RWPE1 (cell line): ENCODE measurements at places on chromosomes 6 and 20.

DNA sequence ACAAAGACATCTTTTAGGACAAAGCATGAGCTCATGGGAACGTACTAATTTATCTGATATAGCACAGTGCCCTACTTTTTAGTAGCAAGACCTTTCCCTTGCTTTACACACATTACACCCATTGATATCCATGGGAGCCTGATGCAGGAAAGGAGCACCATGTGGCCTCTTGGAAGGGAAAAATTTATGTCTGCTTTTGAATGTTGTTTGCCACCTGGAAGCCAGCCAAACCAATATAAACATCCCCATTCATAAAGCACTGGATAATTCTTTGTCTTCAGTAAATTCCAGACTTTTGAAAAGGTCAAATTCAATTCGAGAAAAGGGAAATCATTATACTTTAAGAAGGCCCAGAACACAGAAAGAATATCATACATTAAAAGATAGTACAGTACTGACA lies 152.3 kb upstream of the BEND6 start:
- no peak for DNase-seq

GRCh38 chr6:27128311-27129094 lies 119.0 kb upstream of the PRSS16 start:
- DNase-seq: no peak

GRCh38 chr6:149938571-149939355 lies 3.1 kb upstream of the ULBP2 start:
- DNase-seq: no peak

DNA sequence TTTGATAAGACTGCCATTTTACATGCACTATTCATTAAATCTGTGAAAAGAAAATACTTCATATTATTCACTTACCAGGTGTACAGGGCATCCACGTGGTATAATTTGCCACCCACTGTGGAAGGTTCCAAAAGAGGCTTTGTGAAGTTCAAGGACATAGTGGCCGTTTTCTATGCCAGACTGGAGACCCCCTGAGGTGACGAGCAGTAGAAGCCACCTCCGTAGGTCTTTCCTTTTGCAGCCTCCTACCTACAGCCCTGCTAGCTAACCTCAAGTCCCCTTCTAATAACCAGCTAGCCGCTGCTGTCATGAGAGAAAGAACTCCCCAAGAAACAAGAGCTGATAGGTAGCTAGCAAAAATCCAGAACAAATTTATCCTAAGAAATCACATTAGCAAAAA lies 110.5 kb downstream of the ARHGAP18 start:
- no peak for DNase-seq

DNA sequence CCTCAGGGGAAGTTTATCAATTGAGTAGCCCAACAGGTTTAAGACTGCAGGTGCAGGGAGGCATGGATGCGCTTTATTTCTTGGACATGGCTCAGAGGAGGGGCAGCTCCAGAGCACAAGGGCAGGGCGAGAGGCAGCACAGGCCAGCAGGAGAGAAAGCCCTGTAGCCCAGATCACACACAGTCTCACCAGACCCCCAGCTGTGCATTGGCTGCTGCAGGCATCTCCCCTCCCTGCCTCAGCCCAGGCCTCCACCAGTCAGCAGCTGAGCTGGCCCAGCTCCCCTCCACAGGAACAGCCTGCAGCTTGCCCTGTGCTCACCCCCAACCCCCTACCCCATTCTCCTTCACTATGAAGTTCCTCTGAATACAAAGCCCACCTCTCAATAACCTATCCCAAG lies 24.7 kb downstream of the MRPL14 start:
- no peak for DNase-seq
